Panc1 (cell line): ENCODE measurements at places on chromosomes 3 and 15.

DNA sequence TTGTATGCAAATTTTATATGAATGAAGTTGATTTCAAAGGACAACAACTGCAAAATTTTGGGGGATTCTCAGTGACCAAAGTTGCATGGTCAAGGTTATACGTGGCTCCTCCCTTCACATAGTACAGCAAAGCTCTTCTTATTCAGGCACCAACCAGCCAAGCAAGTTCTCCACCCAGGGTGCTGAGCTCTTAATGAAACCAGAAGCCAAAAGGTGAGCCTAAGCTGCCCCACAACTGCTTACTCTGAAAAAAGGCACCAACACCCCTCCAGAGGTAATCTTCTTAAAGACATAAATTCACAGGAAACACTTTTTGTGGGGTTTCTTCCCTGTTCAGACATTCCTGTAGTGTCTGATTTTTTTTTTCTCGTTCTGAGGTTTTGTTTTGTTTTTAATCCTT lies 106.1 kb upstream of the GMNC start:
- H3K4me1 ChIP-seq, result no peaks in the 10 kb centered on the region
- no peaks in the 10 kb centered on the region for H3K27me3 ChIP-seq
- no peak for DNase-seq
- no peak overlapping the region for H3K4me3 ChIP-seq
- H3K36me3 ChIP-seq, result no peaks in the 10 kb centered on the region
- no peak overlapping the region for H3K27ac ChIP-seq

GRCh38 chr3:191441687-191442086 lies 19.3 kb upstream of the PYDC2 start:
- no peak overlapping the region for H3K4me3 ChIP-seq
- no peaks in the 10 kb centered on the region for H3K27me3 ChIP-seq
- H3K27ac ChIP-seq, result no peak overlapping the region
- DNase-seq, result no peak
- no peaks in the 10 kb centered on the region for H3K4me1 ChIP-seq
- no peaks in the 10 kb centered on the region for H3K36me3 ChIP-seq

GRCh38 chr3:10469441-10470119 lies 35.8 kb downstream of the ATP2B2 start:
- no peak overlapping the region for H3K4me3 ChIP-seq
- H3K27ac ChIP-seq, result no peak overlapping the region
- no peaks in the 10 kb centered on the region for H3K36me3 ChIP-seq
- no peak for DNase-seq

- H3K27ac ChIP-seq, result no peak overlapping the region
- DNase-seq, result no peak
- H3K36me3 ChIP-seq, result no peaks in the 10 kb centered on the region
Measured at GRCh38 chr15:83818591-83818990, 164.7 kb downstream of the ADAMTSL3 start.

- H3K27ac ChIP-seq, result no peak overlapping the region
- peaks cover 18% of the 10 kb centered on the region for H3K4me1 ChIP-seq
- H3K36me3 ChIP-seq, result no peaks in the 10 kb centered on the region
- no peak overlapping the region for H3K4me3 ChIP-seq
- DNase-seq, result no peak
Measured at GRCh38 chr3:142115867-142116668, 33.3 kb downstream of the TFDP2 start.

DNA sequence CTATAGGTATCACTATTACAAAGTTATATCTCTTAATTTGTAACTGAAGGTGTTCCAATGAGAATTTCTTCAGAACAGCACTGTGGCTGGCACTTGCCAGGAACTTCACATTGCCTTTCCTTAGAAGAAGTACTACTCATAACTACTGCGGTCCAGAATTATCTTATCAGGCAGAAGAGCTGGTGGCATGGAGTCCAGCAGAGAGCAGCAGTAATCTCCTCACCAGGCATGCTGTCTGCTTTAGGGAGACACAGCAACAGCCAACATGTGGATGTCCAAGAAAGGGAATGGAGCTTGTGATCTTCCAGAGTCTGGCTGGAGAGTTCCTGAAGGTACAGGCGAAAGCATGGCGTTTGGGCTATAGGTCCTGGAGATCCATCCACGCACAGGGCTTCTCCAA lies 919.7 kb upstream of the NR2F2 start:
- H3K27me3 ChIP-seq, result no peaks in the 10 kb centered on the region
- no peaks in the 10 kb centered on the region for H3K36me3 ChIP-seq
- no peak overlapping the region for H3K27ac ChIP-seq
- no peak for DNase-seq
- H3K4me3 ChIP-seq, result no peak overlapping the region

DNA sequence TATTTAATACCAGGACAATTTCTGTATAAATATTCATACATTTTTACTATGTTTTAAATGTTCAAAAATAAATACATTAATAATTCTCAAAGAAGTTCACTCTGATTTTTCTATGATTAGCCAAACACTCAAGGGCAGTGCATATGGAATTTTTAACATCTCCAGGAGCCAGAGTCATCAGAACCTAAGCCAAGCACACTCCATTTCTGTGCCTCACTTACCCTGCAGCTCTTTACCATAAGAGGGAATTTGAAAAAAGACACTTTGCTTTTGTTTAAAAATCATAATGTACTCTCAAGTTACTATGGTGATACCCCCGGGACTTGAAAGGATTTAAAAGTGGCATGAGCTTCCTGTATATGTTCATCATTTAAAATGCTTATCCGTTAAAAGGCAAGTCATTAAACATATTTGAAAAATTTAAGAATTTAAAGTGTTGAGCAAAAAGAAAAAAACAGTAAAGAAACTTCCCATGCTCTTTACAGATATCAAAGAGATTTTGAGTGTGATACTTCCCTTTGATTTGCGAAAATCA lies 747.4 kb upstream of the NECTIN3 start:
- DNase-seq, result no peak
- H3K36me3 ChIP-seq, result no peaks in the 10 kb centered on the region
- H3K27ac ChIP-seq, result no peak overlapping the region
- H3K4me1 ChIP-seq, result no peaks in the 10 kb centered on the region

GRCh38 chr3:101252307-101252706 lies 68.1 kb downstream of the IMPG2 start:
- H3K4me3 ChIP-seq, result no peak overlapping the region
- H3K36me3 ChIP-seq, result no peaks in the 10 kb centered on the region
- H3K27me3 ChIP-seq, result no peaks in the 10 kb centered on the region; the same call in 1 of the 2 replicates
- H3K27ac ChIP-seq, result no peak overlapping the region
- DNase-seq, result no peak

DNA sequence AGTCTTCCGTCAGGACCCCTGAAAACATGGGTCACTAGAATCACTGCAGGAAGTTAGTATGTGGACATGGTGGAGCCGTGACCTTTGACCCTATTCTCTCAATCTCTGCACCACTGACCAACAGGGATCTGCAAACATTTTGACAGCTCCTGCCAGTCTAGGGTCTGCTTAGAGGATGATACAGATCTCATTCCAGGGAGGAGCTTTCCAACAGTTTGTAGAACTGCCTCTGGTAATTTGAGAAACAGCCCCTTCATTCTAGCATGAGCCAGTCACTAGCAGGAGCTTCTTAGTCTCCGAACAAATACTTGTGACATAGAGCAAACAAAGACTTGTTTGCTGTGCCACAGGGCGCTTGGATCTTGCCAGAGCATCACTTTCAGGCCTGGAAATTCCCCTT lies 270.3 kb upstream of the CFAP20DC start:
- H3K36me3 ChIP-seq, result no peaks in the 10 kb centered on the region
- H3K27me3 ChIP-seq, result no peaks in the 10 kb centered on the region
- no peak overlapping the region for H3K4me3 ChIP-seq
- no peak overlapping the region for H3K27ac ChIP-seq
- no peaks in the 10 kb centered on the region for H3K4me1 ChIP-seq

GRCh38 chr15:67025719-67026609 lies 39.4 kb upstream of the SMAD3 start:
- no peaks in the 10 kb centered on the region for H3K27me3 ChIP-seq
- H3K4me1 ChIP-seq, result peaks cover 70% of the 10 kb centered on the region
- no peaks in the 10 kb centered on the region for H3K36me3 ChIP-seq
- DNase-seq, result no peak
- H3K27ac ChIP-seq, result peak overlapping the region; percentile 99
- H3K4me3 ChIP-seq, result no peak overlapping the region

DNA sequence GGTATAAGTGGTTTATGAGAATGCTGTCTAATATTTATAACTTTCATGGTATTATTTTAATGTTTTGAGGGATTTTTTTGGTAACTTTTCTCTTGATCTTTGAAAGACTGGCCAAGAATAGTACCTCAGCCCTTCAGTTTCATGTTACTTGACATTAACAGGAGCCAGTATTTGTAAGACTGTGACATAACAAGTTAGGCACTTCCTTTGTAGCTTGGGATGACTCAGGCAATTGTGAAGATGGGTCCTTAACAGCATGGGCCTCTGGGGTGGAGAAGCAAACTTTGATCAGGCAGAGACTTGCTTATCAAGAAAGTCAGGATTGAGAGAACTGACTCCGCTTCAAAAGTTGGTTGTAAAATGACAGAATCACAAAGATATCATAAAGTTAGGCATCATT lies 9.5 kb downstream of the LRRC49 start:
- no peaks in the 10 kb centered on the region for H3K27me3 ChIP-seq
- H3K27ac ChIP-seq, result no peak overlapping the region
- H3K36me3 ChIP-seq, result no peaks in the 10 kb centered on the region; the same call in 1 of the 2 replicates
- H3K4me3 ChIP-seq, result no peak overlapping the region
- no peaks in the 10 kb centered on the region for H3K4me1 ChIP-seq

- peaks cover 53% of the 10 kb centered on the region for H3K4me1 ChIP-seq
- H3K4me3 ChIP-seq, result no peak overlapping the region
- H3K27me3 ChIP-seq, result no peaks in the 10 kb centered on the region
- DNase-seq, result no peak
- peak overlapping the region; percentile 56 for H3K27ac ChIP-seq
Measured at GRCh38 chr3:190041333-190042041, 79.2 kb downstream of the P3H2 start.

GRCh38 chr15:62878070-62878469 lies 164.5 kb upstream of the TPM1 start:
- no peak overlapping the region for H3K27ac ChIP-seq
- H3K27me3 ChIP-seq, result no peaks in the 10 kb centered on the region
- H3K4me1 ChIP-seq, result no peaks in the 10 kb centered on the region
- no peak for DNase-seq
- H3K36me3 ChIP-seq, result no peaks in the 10 kb centered on the region

DNA sequence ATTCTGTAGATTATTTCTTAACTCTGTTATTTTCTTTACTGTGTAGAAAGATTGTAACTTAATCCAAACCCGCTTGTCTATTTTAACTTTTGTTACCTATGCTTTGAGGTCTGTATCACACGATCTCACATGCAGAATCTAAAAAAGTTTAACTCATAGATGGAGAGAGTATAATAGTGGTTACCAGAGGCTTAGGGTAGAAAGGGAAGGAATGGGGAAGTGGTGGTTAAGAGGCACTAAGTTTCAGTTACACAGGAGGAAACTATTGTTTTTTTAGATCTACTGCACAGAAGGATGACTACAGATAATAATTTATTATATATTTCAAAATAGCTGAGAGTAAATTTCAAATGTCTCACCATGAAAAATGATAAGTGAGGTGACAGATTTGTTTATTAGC lies 515.2 kb downstream of the RSL24D1 start:
- DNase-seq, result no peak
- no peak overlapping the region for H3K27ac ChIP-seq
- H3K36me3 ChIP-seq, result no peaks in the 10 kb centered on the region
- no peaks in the 10 kb centered on the region for H3K27me3 ChIP-seq
- no peaks in the 10 kb centered on the region for H3K4me1 ChIP-seq

DNA sequence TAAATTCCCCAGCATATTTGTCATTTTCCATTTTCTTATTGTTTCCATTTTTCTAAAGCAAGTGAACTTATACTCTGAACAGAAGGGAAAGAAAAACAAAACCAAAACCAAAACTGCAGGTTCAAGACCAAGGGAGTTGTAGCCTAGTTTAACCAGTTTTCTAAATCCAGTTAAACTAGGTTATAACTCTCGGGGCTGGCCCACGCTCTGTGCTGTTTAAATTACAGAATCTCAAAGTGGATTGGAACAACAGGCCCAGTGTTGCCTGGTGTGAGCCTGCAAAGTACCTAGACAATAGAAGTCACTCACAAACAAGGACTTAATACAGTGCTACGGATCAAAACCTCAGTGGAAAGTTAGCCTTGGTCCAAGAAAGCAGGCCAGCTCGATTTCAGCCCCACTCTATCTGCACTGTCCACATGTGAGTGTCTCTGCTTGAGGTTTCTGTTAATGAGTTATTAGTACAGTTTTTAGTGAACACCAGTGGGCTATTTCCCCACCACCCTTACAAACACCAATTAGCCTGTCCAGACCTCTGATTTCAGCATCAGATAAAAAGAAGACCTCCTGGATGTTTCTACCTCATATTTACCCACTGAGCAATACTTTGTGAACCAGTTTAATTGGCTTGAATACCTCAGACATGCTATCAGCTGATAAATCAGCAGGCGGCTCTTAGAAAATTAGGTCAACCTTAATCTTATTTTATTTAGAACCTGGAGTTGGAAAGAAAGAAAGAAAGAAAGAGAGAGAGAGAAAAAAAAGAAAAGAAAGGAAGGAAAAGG lies 93.8 kb upstream of the PDZRN3 start:
- H3K27ac ChIP-seq, result no peak overlapping the region
- H3K4me3 ChIP-seq, result no peak overlapping the region
- no peaks in the 10 kb centered on the region for H3K4me1 ChIP-seq
- no peaks in the 10 kb centered on the region for H3K27me3 ChIP-seq
- H3K36me3 ChIP-seq, result no peaks in the 10 kb centered on the region
